Activated CD4-positive, alpha-beta memory T cell treated with anti-CD3 and anti-CD28 coated beads for 36 hours (primary cell): ENCODE measurements at places on chromosomes 4 and X. TPM values are rescaled to one million over a fixed set of nuclear protein-coding genes. Genes with fewer than 3 reads are reported as not detected.

DNA sequence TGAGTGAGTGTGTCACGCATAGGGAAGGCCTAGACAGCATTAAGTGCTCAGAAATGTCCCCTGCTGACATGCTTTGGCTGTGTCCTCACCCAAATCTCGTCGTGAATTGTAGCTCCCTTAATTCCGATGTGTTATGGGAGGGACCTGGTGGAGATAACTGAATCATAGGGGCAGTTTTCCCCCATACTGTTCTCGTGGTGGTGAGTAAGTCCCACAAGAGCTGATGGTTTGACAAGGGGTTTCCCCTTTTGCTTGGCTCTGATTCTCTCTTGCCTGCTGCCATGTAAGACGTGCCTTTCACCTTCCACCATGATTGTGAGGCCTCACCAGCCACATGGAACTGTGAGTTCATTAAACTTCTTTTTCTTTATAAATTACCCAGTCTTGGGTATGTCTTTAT, 78.0 kb downstream of the NSUN7 start:
- no peak for DNase-seq

GRCh38 chr4:106978046-106978774, 57.9 kb downstream of the DKK2 start:
- DNase-seq: no peak

DNA sequence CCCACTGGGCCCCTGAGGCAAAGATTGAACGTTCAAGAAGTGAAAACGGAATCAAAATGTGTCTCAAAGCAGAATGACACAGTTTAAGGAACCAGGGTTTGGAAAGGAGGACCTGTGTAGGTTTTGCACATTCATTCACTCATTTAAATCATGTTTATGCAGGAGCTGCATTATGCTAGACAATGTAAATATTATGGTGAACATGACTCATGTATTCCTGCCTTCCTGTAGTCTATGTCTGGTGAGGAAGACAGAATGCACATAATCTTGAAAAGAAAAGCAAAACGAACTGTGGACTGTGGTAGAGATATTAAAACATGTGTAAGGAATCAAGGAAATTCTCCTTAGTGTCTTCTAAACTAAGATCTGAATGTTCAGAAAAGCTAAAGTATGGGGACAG, 311.8 kb upstream of the SMIM31 start:
- no peak for DNase-seq

ZAR1 gene
- not detected for total RNA-seq

DNA sequence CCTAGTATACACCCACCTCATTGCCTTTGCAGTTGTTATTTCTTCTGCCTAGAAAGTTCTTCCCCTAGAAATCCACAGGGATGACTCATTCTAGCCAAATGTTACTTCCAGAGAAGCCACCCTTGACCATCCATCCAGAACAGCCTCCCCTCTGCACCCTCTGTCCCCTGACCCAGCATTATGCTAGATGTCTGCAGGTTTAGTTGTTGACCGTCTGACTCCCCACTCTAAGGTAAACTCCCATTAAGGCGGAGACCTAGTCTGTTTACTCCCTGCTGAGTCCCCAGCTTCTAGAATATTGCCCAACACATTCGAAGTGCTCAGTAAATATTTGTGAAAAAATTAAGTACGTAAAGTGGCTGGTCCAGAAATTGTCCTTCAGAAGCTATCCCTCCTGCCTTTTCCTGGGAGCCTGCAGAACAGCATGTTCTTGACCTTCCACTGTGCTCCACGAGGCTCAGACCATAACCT, 11.0 kb downstream of the SRD5A3 start:
- DNase-seq: no peak

DNA sequence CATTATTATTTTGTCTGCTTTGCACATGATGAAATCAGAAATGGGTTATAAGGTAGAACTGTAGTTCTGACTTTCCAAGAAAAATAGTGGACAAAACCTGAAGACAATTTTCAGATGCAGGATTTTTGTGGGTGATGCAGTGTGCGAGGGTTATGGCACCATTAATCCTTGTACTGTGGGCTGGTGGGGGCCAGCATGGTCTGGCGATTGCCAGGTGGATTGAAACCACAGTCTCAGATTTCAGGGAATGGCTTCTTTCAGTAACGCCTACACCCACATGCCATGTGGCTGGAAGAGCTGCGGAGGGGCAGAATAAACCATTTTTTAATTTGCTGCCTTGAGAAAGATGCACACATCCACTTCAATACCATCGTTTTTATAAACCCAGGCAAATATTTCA, 150.5 kb downstream of the ARSF start:
- no peak for DNase-seq

DNA sequence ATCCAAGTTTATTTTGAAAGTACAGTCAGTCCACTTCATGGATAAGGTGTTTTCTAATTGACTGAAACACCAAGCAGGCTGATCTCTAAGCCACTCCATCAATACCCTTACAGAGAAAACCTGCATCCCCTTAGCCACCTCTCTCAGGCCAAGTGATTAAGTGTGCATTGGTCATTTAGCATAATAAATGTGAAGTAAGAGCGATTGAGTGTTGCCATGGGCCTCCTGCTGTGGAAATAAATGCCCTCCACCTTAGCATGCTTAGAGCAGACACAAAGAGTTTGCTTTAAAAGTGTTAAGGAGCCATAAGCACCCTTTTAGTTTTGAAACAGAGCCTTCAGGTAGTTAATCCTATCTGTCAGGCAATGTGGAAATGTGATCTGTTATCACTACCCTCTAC, 386.5 kb downstream of the GPAT3 start:
- no peak for DNase-seq

GRCh38 chr4:122749704-122750454, 17.4 kb downstream of the BBS12 start:
- no peak for DNase-seq

- DNase-seq: no peak
These were observed 4.3 kb downstream of the TSPYL2 start for GRCh38 chrX:53086464-53086863.

DNA sequence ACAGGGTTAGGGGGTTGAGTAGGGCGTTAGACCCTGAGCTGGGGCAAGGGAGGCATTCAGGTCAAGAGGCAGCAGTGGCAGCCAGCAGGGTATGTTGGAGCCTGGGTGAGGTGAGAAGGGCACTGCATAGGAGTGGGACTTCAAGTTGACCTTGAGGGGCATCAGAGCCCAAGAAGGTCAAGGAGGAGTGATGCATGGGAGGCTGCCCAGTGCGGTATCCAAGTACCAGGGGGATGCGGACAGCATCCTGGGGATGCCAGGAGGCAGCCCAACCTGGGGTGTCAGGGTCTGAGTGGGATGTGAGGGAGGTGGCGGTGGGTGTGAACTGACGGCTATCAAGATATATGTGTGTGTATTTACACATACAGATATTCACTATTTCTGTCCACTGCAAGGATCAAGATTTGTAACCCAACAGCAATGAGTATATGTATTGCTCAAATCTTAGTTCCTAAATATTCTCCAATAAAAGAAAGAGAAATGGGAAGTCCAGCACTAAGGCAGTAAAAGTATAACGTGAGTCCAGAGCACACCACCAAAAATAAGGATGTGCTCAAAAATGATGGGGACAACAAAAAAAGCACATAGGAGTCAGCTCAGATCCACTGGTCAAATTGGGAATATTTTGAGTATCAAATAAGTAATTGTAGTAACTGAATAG, 9.8 kb upstream of the DCLK2 start:
- DNase-seq: no peak

NPY2R gene
- not detected for total RNA-seq

GRCh38 chrX:97320305-97320704, 436.6 kb downstream of the RPA4 start:
- DNase-seq: no peak

HS3ST1 gene
- total RNA-seq: not detected

- no peak for DNase-seq
These were observed 66.6 kb downstream of the RXFP1 start for GRCh38 chr4:158588285-158588684.

DNA sequence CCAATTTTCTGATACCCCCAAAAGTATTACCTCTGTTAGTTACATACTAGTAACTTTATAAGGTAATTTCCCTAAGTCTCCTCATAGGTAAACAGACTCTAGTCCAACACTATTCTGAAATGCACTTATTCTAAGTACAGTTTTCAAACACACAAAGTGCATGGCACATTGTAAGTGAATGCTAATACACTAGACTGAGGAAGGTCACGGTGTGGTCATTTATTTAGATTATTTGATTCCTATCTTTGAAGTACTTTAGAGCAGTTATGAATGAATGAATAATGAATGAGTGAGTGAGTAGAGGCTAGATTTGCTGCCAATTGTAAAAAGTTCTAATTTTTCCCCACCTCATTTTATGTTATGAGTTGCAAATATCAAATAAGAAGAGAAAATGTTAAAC, 132.8 kb upstream of the UGT8 start:
- DNase-seq: no peak

DNA sequence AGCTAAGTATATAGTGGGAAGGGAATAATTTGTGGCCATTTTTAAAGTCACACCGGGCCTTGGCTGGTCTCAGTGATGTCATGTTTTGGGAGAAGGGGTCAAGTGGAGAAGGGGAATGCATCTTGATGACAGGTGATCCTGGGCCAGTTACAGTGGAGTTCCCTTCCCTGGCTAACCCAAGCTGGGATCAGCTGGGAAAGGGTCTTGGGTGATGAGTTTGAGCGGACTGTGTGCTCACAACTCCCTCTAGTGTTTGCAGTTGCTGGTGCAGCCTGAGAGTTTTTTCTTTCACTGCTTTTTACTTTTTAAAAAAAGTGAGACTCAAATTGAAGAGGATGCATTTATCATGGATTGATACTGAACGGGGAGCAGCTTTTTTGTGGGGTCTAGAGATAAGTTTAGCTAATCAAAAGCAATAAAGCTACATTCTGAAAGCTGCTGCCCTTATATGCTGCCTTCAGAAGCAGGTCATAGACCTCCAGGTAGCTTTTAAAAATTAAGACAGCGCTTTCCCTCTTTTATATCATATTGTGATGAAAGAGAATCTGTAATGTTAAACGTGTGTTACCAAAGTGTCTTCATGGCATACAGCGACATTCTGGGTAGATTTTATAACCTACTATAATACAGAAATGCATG, 164.7 kb downstream of the DCLK2 start:
- DNase-seq: peak; percentile 28

GRCh38 chr4:114599231-114599902, 760 bp downstream of the UGT8 start:
- DNase-seq: no peak

CT55 gene
- total RNA-seq: not detected

GPR82 gene
- total RNA-seq: 0.19 TPM

DNA sequence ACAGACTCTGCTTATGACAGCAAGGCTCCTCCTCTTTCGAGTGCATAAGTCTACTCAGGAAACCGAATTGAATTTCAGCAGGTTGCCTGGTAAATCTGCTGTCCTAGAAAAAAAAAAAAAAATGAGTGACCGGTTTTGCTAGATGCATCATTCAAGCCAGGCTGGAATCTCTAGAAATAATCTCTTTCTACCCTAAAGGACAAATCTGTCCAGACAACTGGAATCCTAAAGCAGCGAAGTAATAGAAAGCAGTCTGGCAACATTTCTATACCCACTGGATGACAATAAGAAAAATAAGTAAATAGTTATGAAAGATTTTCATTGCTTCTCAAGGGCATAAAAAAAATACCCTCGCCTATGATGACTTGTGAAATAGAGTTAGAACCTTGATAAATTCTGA, 703.5 kb downstream of the RPA4 start:
- no peak for DNase-seq

GRCh38 chrX:101009090-101009489, 39.6 kb downstream of the ARL13A start:
- DNase-seq: no peak
